ENCODE measurements at places on chromosomes 4 and X.

DNA sequence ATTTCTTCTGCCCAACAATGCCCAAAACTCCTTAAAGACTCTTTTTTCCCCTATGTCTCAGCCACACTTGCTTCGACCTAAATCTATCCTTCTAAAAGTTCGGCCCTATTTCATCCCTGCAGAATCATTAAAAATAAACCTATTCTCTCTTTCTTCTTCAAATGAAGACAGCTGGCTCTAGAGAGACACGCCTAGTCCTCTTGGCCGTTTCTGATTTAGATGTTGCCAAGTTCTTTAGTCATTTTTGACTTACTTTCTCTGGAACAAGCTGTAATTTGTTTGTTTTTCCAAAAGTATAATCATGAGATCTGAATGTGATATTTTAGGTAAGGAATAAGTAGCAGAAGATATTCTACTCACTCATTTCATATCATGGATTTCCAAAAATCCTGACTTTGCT lies 211.6 kb downstream of the CENPC start:
- no peak for DNase-seq

DNA sequence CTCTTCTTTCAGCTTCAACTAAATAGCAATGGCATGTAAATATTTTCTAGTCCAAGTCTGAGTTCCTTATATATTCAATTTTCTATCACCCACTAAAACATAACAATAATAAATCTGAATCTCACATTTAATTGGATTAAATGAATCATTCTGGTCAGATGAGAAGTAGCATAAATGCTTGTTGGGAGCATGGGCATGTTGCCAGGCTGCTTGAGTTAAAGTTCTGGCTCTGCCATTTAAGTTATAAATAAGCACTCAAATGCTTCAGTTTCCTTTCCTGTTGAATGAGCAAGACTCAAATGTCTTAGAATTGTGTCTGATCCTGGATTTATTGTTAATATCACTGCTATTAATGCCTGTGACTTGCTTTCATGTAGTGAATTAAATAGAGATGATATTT lies 496.3 kb downstream of the STPG2 start:
- DNase-seq: no peak

GRCh38 chrX:131735127-131735526 lies 191.3 kb downstream of the OR13H1 start:
- DNase-seq: no peak

GRCh38 chr4:85531560-85532341 lies 56.8 kb downstream of the ARHGAP24 start:
- DNase-seq: no peak

DNA sequence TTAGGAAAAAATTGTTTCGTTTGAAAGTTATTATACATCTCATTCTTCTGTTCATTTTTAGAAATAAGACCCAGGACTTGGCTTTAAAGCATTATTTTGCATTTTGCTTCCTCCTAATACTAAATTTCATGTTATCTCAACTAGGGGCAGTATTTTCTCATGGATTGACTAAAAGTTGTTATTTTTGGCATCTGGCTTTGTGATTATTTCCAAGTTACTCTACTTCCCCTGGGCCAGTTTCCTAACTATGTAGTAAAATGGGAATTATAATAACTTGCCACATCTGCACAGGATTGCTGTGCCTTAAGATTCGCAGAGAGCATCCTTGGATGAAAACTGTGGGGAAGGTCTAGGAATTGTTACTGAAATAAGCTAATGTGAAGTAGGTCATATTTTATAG lies 3.0 kb downstream of the RBPJ start:
- no peak for DNase-seq

DNA sequence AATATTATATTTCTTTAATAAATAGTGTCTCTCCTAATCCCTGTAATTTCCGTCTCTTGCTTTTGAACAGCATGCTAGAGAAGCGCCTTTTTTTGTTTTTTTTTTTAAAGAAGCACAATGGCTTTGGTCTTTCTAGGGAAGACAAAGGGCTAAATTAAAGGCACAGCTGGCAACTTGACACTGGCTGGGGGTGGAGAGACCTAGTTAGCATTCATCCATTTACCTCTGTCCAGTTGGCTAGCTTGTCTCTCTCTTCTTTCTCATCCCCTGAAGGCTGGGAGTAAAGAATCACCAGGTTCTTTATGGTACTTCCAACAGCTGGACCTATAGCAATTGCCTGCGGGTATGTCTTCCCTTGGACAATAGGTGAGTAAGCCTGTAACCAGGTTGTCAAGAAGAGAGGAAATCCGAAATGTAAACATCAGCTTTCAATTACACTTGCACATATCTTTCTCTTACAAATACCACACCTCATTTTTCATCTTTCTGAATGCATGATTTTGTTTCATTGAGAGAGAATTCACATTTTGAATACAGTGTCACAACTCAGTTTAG lies 178.4 kb upstream of the GPR101 start:
- DNase-seq: no peak

GRCh38 chrX:139905051-139905450 lies 27.8 kb downstream of the ATP11C start:
- DNase-seq: no peak

- DNase-seq: peak; percentile 15
These were observed 4.2 kb downstream of the CPEB2 start for GRCh38 chr4:15006416-15007024.

GRCh38 chrX:101931136-101931487 lies 715 bp downstream of the ZMAT1 start:
- no peak for DNase-seq

- no peak for DNase-seq
These were observed 1030.1 kb downstream of the FSTL5 start for GRCh38 chr4:161133586-161134276.

DNA sequence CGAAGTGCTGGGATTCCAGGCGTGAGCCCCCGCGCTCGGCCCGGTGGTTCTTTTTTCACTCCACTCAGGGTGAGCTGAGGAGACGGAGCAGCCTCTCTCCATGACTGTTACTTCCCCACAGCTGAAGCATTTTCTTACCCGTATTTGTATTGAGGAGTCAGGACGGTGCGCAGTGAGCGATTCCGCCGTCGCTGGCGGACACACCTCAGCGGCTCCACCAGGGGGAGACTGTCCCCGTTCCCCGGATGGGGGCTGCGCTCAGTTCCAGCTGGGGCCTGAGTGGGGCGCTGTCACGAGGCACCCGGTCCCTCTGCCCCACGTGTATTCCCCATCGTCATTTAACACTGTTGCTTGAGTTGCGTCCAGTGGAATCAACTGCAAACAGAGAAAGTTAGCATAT lies 844.0 kb upstream of the FRG1 start:
- no peak for DNase-seq

- DNase-seq: no peak
These were observed 346.6 kb downstream of the CENPC start for GRCh38 chr4:67198727-67199126.

DNA sequence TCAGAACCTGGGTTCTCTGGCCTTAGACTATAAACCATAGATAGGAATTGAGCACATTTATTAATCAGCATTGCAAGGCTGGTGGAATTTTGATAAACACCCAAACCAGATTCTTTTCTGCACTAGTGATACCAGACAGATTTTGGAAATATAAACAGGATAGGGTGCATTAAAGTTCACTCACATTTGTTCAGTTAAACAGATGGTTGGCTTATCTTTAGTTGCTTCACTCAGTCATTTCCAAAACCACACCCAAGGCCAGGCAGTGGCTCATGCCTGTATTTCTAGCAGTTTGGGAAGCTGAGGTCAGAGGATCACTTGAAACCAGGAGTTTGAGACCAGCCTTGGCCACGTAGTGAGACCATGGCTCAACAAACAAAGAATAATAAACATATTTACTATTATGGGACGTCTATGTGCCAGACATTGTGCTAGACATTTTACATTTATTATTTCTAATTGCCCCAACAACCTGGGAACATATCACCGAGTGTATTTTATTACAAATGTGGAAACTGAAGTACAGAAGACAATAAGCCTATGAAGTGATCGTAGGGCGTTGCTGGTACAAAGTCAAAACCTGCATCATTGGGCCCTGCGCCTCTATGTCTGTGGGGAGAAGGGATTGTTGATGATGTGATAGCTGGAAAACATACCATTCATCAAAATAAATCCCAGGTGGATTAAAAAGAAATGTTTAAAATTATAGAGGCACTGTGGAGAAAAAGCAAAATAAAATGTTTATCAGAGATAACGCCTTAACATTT lies 15.0 kb downstream of the ADD1 start:
- DNase-seq: no peak

GRCh38 chrX:152937236-152937635 lies 39.4 kb downstream of the ZNF185 start:
- no peak for DNase-seq

GRCh38 chrX:131923614-131924250 lies 99.4 kb upstream of the STK26 start:
- no peak for DNase-seq

GRCh38 chrX:119477812-119478232 lies 9.6 kb downstream of the SLC25A5 start:
- no peak for DNase-seq

GRCh38 chr4:10706236-10706635 lies 21.7 kb upstream of the CLNK start:
- DNase-seq: no peak

DNA sequence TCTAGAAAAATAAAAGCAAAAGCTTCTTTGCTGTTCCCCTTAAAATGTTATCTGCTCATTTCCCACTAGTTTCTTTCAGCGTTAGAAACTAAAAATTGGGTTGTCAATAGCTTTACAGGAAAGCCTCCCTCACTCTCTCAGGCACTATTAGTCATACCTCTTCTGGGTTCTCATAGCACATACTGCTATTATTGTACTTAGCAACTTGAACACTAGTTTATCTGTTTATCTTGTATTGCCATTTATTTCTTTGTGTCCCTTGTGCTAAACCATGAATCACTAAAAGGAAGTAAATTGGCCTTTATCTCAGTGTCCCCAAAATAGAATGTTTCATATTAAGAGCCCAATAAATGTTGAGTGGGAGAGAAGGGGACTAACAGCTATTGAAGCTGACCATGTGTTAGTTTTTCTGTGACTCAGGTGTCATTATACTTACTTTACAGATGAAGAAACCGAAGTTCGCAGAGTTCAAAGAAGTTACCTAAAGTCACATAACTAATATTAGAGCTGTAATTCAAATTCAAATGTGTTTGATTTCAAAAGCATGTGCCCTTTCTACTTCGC lies 124.8 kb upstream of the CITED1 start:
- DNase-seq: no peak

GRCh38 chrX:123405231-123405630 lies 221.2 kb downstream of the GRIA3 start:
- DNase-seq: no peak

- DNase-seq: no peak
These were observed 736.5 kb upstream of the FTHL17 start for GRCh38 chrX:31808357-31808756.

- DNase-seq: no peak
These were observed 276.0 kb downstream of the HS3ST1 start for GRCh38 chr4:11152684-11153083.

GRCh38 chr4:77197831-77198230 lies 40.8 kb downstream of the CCNG2 start:
- no peak for DNase-seq

DNA sequence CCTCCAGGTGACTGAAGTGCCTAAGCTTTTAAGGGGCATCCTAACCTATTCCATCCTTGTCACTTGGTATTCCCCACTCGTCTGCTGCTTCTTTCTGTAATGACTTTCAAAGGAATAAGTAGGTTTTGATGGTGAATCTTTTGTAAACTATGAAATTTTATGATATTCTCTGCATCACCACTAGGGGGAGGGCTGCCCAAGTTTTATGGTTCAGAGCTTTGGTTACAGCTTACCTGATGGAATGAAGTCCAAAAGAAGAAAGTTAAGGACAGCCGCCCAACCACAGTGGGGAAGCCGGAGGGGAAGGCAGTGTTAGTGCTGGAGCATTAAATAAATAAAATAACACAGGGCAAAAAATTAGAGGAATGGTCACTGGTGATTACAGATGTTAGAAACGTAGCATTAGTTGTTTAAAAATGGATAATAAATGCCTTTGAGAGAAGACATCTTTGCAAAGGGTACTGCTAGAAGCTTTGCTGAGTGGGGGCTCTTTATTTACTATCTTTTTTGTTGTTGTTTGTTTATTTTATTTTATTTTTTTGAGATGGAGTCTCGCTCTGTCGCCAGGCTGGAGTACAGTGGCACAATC lies 204.9 kb downstream of the GBA3 start:
- peak; percentile 28 for DNase-seq

- no peak for DNase-seq
These were observed 9.1 kb downstream of the SERTM2 start for GRCh38 chrX:111520506-111520905.

DNA sequence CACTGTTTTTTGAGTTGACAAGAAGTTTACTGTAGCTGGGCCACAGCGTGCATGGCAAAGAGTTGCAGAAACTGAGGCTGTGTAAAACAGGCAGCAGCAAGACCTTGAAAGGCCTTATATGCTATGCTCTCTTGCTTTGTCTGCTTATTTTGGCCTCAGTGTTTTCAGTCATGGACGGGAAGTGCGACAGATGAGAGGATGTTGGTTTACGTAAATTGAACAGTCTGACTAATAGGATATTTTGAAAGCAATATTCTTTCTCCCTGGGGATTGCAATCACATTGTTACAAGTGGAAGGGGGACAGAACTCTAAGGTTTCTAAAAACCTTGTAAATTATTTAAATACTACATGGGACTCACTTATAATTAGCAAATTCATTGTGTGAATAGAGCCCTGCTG lies 32.2 kb upstream of the MAGEA10 start:
- DNase-seq: no peak

DNA sequence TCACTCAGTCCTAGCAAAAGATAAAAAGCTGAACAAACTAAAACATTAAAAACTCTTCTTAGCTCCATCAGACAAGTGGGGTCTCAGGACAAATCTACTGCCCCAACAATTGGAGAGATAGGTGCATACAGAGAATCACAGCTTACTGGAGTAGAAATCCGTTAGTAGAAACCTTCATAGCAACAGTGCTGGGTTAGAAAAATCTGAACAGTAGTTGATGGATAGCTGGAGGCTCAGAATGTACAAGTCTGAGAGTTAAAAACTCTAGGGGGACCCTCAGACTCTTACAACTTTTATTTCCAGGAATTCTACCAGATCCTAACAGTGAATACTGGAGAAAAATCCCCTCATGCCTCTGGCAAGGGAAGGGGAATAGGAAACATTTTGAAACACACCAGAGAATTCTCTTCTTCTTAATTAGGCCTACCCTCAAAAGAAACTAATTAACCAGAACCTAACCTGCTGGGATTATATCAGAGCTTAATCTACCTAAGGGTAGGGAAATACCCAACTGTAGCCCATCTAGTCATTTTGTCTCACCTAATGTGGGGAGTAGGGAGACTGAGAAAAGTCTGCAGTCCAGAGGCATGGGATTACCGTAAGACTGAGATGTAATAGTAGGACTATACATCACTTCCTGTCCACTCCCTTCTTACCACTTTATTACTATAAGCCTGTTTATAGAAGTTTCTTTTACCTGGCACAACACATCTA lies 165.0 kb upstream of the CTSO start:
- no peak for DNase-seq

- DNase-seq: no peak
These were observed 400.8 kb upstream of the SLIT2 start for GRCh38 chr4:19850909-19851308.

GRCh38 chr4:186020793-186021407 lies 48.1 kb upstream of the TLR3 start:
- DNase-seq: no peak

GRCh38 chrX:13891377-13892140 lies 74.7 kb upstream of the GPM6B start:
- no peak for DNase-seq

Data from GM13977 (cell line).